ENCODE measurements at places on chromosomes 6 and 20.

DNA sequence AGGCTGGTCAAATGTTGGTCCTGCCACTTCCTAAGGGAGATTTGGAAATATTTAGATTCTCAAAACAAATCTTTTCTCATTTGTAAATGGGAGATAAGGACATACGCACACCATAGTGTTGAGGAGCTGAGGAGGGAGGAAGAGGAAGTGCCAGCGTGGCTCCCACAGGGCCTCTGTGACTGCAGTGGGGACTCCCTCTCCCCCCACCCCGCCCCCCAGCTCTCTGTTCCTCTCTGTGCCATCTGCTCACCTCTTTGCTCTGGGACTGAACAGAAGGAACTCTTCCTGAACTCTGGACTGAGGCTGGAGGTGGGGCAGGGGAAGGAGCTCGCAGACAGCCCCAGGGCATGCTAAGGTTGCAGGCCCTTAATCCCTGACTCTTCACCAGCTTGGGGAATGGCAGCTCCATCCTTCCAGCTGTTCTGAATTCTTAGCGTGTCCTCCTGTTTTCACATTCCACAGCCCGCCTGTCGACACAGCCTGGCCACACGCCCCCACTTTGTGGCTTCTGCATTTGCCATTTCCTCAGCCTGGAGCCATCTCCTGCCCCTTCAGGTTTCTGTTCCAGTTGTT lies 11.4 kb downstream of the DDX27 start:
- no peak for DNase-seq

GRCh38 chr20:1722513-1723050 lies 65.0 kb upstream of the SIRPG start:
- no peak for DNase-seq

DNA sequence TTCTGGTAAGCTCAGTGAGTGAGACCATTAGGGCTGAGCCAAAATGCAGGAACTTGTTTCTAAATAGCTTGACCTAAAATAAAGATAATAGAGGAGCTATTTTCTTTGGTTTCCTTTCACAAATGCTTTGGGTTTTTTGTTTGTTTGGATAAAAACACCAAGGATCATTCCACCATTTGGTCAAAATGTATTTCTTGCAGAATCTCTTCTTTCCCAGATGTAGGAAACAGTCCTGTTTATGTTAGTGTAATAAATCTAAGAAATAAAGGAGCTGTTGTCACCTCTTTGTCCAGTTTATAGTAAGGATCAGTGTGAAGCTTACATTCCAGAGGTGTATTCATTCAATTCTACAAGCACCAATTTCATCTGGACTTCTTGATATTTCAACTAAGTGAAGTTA lies 297.8 kb downstream of the GJA1 start:
- no peak for DNase-seq

GRCh38 chr20:59075934-59076508 lies 33.4 kb upstream of the PRELID3B start:
- no peak for DNase-seq

GRCh38 chr6:129281168-129281796 lies 398.3 kb downstream of the LAMA2 start:
- no peak for DNase-seq

- no peak for DNase-seq
These were observed 1687.0 kb downstream of the GRIK2 start for GRCh38 chr6:103080497-103080896.

DNA sequence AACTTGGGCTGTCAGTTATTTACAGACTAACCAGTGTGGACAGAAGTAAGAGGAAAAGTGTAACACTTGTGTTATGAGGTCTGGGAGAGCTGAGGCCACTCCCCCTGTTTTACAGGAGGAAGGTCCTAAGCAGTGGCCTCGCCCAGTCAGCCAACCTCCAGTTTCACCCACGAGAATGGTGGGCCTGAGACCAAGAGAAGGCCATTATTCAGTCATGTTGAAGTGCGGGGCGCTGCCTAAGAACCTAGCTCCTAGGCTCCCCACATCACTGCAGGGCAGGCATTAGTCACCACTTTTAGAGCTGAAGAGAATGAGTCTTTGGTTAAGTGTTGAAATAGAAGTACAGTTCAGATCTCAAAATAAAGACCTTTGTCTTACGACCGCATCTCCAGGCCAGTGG lies 27.9 kb downstream of the CDYL start:
- no peak for DNase-seq

GRCh38 chr20:51012357-51012756 lies 10.6 kb downstream of the KCNG1 start:
- DNase-seq: no peak

DNA sequence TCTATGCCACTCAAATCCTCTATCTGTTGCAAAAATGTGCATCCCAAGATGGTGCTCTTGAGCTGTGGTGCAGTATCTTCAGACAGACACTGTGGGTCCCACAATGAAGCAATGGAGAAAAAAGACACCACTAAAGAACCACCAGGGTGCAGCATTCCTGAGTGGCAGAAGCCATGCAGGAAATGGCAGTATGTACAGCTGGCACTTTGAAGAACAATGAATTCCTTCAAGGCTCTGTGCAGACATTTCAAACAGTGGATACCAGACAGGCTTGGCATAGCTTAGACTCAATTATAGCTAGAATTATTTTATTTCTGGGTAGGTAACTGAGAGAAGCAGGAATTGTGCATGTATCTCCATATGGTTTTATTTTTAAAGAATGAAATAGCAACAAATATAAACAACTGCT lies 24.0 kb upstream of the HDAC2 start:
- DNase-seq: no peak

DNA sequence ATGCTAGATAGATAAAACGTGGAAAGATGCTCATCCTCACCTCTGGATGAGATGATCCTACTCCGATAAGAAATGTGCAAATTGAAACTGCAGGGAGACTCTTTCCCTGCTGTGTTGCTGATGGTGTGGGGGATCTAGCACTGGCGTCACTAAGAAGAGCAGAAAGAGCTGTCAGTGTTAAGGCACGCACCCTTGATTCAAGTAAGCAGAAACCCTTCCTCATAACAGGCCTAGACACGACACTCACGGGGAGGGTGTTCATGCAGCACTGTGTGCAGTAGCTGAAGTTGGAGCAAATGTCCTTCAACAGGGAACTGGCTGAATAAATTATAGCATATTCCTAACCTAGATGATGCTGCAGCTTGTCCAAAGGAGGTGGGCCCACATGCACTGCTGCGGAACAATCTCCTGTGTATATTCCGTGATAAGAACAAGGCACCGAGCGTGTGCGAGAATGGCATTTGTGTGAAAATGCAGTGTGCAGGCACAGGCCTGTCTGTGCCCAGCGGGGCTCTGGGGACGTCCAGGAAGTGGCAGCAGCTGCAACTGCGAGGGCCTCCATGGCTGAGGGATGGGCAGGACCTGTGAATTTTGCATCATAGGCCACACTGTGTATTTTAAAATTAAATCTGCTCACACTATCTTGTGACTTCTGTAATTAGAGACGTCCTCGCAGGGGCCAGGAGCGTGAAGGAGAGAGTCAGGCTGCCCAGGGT lies 64.0 kb downstream of the TCP11 start:
- DNase-seq: no peak

GRCh38 chr6:13689511-13690256 lies 22.0 kb downstream of the RANBP9 start:
- no peak for DNase-seq

GRCh38 chr6:134676307-134677281 lies 273.3 kb downstream of the ALDH8A1 start:
- no peak for DNase-seq

GRCh38 chr6:96545882-96546281 lies 17.0 kb upstream of the FHL5 start:
- DNase-seq: no peak

GRCh38 chr6:17305219-17306001 lies 24.2 kb downstream of the RBM24 start:
- no peak for DNase-seq

DNA sequence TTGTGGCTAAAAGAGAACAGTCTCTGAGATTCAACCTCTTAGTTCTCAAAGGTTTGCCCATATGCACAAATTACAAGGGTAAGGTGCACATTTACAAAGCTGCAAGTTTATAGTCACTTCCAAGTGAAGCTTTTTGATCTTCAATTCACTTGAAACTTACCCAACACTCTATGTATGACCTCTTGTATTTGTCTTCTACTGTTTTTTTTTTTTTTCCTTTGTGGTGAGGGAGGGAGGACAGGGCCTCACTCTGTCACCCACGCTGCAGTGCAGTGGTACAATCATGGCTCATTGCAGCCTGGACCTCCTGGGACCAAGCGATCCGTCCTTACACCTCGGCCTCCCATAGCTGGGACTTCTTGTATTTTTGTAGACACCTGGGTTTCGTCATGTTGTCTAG lies 4.5 kb upstream of the FOXO3 start:
- no peak for DNase-seq

- no peak for DNase-seq
These were observed 42.9 kb downstream of the PKIB start for GRCh38 chr6:122653094-122653493.

GRCh38 chr6:25196464-25196863 lies 82.7 kb upstream of the CARMIL1 start:
- no peak for DNase-seq

DNA sequence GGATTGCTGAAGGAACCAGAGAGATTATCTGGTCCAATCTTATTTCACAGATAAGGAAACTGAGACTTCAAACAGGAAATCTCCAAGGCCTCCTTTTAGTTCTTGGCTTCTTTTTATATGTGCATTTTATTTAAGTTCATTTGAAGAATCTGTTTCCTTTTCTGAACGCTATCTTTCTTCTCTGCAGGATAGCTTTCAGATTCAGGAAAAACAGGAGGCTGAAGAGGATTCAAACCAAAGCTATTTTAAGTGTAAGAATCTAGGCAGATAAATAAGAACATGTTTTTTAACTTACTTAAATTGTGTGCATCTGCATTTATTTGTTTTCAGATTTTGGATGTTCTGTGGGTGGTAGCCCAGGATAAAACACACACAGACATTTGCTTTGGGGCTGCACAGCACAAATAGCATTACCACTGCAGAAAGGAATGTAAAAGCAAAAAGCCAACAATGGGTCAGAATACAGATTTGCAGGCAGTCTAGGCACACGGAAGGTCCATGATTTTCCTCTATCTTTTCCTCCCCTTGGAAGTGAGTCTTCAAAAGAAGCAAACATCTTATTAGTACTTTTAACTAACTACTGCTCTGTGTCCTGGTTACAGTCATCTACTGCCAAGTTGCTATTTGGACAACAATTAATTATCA lies 188.8 kb upstream of the TBX18 start:
- no peak for DNase-seq

- no peak for DNase-seq
These were observed 609.3 kb upstream of the CITED2 start for GRCh38 chr6:139983555-139984276.

GRCh38 chr20:63873477-63873971 lies 8.5 kb downstream of the TPD52L2 start:
- no peak for DNase-seq

DNA sequence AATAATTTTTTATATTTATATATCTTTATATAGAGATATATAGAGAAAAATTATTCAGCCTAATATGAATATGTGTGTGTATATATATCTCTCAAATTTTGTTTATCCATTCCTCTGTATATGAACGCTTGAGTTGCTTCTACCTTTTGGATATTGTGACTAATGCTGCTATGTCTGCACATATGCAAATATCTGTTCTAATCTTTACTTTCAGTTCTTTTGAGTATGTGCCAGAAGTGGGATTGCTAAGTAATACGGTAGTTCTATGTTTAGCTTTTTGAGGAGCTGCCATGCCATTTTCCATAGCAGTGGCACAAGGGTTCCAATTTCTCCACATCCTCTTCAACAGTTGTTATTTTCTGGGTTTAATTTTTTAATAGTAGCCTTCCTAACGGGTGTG lies 72.8 kb upstream of the CEP85L start:
- DNase-seq: no peak

GRCh38 chr6:134523903-134524650 lies 206.2 kb upstream of the SGK1 start:
- no peak for DNase-seq

GRCh38 chr6:16063580-16063979 lies 65.3 kb upstream of the MYLIP start:
- no peak for DNase-seq

- no peak for DNase-seq
These were observed 30.4 kb downstream of the PSMB1 start for GRCh38 chr6:170522565-170523183.

DNA sequence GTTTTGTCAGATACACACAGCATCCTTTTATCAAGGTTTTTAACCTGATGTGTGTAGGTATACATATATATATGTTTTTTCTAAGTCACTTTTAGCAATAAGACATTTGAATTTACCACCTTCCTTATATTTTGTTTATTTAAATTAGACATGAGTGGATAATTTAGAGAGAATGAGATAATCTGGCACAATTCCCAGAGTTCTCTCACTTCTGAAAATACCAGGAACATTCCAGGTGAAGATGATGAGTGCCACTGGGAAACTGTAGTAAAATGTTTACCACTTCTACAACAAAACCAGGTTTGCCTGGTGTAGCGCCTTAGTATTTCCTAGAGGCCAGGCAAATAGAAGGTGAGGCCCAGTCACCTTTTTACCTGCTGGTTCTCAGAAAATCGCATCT lies 189.5 kb downstream of the TMEM242 start:
- DNase-seq: no peak

GRCh38 chr6:64811119-64811518 lies 895.9 kb downstream of the EYS start:
- no peak for DNase-seq

- no peak for DNase-seq
These were observed 93.7 kb upstream of the ATXN1 start for GRCh38 chr6:16854986-16855385.

DNA sequence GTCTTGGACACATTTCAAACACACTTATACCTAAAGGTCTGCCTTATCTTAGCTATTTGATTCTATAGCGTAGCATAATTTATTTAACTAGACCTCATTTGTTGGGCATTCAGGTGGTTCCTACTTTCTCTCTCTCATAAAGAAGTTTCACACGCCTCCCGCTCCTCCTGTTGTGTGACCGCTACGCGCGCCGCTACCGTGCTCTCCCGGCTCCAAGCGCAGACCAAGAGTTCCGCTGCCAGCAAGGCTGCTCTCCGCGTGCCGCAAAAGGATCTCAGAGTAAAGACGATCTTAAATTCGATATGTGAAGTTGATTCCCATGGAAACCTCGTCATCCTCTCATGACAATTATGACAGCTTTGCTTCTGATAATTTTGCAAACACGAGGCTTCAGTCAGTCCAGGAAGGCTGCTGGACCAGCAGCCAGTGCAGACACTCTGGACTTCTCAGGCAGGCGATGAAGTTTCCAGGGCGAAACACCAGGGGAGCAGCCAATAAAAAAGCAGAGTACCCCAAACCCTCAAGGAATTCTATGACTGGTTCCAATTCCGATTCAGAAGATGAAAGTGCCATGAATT lies 20.4 kb downstream of the PRSS16 start:
- DNase-seq: no peak

- no peak for DNase-seq
These were observed 55.0 kb upstream of the IYD start for GRCh38 chr6:150313781-150314180.

All from activated CD4-positive, alpha-beta T cell treated with anti-CD3 and anti-CD28 coated beads for 1 hour (primary cell).